NCI-H187 treated with DMSO at 0.1 percent for 48 hours (cell line): ENCODE measurements at places on chromosomes 5 and 9.

DNA sequence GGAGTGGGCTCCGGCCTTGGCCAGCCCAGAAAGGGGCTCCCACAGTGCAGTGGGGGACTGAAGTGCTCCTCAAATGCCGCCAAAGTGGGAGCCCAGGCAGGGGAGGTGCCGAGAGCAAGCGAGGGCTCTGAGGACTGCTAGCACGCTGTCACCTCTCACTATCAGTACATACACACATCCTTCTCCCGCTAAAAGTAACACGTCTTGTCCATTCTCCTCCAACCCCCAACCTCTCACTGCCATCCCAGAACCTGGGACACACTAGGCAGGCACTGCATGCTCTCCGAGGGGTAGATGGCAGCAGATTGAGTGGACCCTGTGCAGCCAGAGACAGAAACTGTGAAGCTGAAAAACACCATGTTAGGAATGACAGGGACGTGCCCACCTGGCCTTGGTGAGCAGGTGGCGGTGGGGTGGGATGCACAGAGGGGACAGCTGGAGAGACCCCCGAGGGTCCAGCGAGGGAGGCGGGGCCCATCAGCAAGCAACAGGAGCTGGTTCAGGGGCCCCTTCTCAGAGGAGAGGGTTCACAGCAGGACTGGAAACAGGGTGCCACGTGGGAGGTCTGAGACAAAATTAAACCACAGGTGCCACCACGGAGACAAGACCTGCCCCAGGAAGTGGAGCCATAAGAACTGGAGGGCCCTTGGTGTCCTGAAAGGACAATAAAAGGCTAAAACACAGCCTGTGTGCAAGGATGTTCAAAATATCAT is 16.9 kb downstream of the SEMA4D start:
- no peak for DNase-seq

DNA sequence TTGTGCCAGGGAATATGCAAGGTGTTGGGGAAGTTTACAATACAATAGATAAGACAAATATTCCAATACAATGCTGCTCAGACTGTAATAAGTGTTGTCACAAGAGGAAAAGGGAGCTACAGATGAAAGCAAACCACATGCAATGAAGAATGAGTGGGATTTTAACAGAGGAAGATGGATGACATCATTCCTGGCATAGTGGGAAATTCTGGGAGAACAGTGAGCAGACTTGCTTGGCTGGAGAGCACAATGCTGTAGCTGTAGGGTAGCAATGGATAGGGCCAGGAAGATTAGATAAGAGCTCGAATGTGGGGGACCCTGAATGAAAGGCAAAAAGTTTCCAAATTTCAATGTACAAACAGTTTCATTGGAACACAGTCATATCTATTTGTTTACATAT is 9.5 kb upstream of the DPYSL3 start:
- DNase-seq = no peak

DNA sequence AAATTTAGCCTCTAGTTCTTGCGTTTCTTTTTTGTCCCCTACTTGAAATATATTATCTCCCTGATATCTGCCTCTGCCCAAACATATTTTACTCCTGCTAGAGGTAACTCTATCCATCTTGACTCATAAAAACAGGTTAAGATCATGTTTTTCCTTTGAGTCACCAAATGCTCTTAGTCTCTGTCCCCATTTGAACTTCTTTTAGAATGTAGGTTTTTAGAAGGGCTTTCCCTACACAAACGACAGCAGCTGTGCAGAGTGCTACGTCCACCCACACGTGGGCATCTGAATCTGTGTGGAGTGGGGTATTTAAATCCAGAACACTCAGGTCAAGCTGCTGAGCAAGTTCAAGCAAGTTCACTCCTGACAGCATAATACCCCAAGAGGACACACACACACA is 2.2 kb downstream of the HSD17B3 start:
- no peak for DNase-seq

DNA sequence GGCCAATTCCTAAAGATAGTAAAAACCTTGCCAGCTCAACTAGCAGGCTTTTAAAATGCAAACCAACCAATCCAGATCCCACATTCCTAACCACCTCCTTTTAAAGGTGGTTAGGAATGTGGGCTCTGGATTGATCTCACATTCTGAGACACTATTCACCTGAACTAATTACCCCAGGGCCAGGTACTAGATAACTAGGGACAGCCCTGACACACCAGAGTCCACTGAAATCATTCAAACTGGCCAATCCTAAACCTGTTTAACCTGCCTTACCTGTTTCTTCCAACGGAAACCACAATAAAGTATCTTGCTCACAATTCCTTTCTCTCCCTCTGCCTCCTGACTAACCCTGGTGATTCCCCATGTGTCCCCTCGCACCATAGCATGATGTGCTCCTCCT is 168.3 kb upstream of the DMAC1 start:
- DNase-seq = no peak
